ENCODE measurements at places on chromosomes 3 and 15.

- no peak for DNase-seq
Measured at GRCh38 chr3:128648940-128649663, 1.5 kb downstream of the RPN1 start.

GRCh38 chr3:157151151-157151550 is 8.8 kb downstream of the CCNL1 start:
- no peak for DNase-seq

DNA sequence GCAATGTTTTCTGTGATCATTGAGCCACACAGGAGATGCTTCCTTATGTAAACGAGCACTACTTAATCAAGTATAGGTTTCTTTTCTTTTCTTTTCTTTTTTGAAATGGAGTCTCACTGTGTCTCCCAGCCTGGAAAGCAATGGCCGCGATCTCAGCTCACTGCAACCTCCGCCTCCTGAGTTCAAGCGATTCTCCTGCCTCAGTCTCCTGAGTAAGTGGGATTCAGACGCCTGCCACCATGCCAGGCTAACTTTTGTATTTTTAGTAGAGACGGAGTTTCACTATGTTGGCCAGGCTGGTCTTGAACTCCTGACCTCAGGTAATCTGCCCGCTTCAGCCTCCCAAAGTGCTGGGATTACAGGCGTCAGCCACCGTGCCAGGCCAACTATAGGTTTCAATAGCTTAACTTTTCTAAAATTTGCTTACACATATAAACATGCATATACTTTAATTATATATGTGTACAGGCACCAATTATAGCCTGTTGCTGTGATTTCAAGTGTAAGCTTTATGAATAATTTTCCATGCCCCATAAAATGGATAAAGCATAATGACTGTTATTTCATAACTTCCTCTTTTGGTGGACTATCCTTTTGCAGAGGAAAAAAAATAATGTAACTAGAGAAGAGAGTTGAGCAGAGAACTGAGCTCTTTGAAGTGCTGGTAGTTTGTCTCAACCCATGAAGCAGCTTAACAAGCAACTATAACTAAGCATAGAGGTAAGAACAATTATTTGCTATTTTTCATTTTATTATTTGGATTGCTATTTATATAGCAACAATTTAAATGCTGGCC is 24.8 kb upstream of the MBNL1 start:
- DNase-seq = no peak

DNA sequence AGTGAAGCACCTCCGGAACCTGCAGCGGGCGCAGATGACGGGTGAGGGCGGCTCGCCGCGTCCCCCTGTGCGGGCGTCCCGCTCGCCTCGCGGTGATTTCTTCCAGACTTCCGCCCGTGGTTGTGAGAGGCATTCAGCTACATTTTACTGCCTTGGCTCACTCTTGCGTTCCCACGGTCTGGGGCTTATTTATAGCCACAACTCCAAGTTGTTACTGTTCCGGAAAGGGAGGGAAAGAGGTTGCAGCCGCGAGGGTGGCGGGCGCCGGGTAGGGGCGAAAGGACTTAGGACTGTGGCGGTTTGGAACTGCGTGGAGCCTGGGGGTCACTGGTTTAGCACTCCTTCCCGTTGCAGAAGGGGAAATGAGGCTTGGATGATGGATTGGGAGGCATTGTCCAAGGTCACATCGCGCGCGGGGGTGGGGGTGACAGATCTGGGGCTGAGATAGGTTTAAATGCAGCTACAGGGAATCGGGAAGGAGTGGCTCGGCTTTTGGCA is 1.1 kb downstream of the HES1 start:
- no peak for DNase-seq

GRCh38 chr3:193710286-193711165 is 117.5 kb downstream of the OPA1 start:
- DNase-seq = no peak

DNA sequence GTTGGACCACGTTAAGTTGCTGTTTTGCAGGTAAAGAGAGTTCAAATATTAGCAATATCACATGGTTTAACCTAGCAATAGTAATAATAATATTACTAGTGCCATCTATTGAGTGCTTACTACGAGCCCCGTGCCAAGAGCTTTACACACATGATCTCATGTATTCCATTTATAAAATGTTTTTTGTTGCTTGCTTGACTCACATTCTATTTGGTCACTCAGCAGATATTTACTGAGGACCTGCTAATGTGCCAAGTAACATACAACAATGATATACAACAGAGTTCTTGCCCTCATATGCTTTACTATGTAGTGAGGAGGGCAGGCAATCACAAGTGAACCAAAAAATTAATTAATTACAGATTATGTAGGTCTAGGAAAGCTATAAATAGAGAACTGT is 36.7 kb downstream of the CTDSPL start:
- no peak for DNase-seq

DNA sequence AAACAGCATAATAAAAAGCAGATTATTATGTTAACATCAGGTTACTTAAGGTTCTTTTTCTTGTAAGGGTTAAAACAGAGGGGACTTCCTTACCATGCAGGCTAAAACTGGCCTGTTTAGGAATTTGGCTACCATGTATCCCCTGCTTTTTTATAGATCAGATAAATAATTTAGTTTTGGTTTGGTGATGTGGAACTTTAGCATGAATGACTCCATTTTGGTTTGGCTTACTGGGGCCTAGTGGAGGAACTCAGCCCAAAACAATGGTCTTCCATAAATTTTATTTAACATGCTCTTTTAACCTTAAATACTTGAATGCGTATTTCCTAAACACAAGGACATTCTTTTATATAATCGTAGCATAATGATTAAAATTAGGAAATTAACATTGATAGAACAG is 18.9 kb downstream of the GALK2 start:
- DNase-seq = no peak

GRCh38 chr3:195859846-195860411 is 48.2 kb upstream of the MUC4 start:
- no peak for DNase-seq

DNA sequence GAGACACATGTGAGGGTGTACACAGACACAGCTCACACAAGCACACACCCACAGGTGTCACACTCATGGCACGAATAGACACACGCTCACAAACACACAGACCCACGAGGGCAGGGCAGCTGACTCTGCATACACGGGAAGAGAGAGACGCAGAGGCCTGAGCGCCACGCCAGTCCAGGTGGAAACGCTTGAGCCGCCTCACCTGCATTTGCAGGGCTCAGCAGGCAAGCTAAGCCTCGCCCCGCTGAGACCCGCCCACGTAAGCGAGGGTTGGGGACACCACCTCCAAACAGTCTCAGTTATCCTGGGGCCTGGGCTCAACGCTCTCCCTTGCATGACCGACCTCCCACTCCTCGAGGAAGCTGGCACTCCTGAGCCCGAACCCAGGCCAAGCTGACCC is 73.2 kb downstream of the TLE3 start:
- DNase-seq = no peak

GRCh38 chr3:61617651-61618050 is 56.3 kb downstream of the PTPRG start:
- no peak for DNase-seq

DNA sequence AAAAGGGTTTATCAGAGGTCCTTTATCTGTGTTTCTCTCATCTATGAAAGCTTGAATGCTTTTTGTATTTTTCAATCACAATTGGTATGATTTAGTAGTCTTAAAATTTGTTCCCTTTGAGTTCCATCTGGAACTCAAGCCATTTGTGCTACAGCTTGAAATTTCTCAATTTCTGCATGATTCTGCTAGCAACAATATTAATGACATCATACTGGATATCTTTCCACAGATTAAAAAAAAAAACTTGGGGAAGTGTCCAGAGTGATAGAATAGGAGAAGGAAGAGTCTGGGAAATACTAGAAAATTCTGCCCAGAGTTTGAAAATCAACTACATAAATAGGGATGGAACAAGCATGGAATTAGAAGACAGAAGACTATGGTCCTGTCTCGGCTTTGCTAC is 9.3 kb upstream of the FBN1 start:
- no peak for DNase-seq

- DNase-seq = no peak
Measured at GRCh38 chr3:10281951-10282350, 10.8 kb downstream of the GHRL start.

DNA sequence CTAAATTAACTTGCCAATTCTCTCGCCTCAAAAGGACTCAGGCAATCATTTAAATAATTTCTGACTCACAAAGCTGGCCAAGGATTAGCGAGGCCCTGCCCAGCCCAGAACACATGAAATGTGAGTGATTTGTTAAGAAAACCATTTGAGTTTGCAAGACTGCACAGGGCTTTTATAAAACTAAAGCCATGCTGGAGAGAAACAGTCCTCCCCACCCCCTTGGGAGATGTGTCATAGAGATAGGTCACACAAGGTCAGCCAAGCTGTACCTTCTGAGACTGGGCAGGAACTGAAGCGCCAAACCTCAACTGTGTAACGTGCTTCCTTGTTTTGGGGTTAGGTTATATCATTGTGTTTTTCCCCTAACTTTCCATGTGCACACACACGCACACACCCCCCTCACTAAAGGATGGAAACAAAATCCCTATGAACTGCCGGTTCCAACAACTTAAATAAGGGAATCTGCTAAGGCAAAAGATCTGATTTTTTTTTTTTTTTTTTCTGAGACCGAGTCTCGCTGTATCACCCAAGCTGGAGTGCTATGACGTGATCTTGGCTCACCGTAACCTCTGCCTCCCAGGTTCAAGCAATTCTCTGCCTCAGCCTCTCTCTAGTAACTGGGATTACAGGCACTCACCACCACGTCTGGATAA is 8.1 kb downstream of the SPATA12 start:
- DNase-seq = peak; percentile 45

DNA sequence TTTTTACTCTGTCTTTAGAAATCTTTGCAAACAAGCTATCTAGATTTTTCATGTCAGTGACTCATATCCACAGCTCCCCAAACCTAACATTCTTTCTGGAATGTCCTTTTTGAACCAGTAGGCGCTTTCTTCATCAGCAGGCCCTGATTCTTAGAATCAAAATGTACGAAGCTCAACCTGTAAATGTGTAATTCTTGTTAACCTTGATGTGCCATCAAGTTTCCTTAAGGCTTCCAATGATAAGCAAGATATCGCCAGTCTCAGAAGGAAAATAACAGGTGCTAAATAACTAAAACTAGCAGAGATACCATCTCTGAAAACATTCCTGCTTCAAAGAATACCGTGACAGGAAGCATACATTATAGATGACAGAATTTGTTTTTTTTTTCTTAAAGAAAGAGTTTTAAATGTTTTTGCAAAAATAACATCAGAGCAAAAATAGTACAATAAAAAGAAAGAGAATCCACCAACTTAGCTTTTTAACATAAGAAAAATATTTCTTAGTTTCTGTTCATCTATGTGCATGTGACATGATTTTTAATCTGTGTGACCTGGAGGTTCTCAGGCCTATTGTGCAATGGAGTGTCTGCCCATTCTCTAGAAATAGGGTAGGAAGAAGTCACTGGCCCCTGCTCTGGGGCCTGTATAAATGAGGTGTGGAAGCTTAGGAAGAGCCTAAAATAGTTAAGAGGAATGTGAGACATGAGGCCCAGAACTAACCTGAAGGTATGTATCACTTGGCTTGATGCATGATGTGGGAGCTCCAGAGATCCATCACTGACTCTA is 14.7 kb upstream of the SECISBP2L start:
- DNase-seq = no peak

DNA sequence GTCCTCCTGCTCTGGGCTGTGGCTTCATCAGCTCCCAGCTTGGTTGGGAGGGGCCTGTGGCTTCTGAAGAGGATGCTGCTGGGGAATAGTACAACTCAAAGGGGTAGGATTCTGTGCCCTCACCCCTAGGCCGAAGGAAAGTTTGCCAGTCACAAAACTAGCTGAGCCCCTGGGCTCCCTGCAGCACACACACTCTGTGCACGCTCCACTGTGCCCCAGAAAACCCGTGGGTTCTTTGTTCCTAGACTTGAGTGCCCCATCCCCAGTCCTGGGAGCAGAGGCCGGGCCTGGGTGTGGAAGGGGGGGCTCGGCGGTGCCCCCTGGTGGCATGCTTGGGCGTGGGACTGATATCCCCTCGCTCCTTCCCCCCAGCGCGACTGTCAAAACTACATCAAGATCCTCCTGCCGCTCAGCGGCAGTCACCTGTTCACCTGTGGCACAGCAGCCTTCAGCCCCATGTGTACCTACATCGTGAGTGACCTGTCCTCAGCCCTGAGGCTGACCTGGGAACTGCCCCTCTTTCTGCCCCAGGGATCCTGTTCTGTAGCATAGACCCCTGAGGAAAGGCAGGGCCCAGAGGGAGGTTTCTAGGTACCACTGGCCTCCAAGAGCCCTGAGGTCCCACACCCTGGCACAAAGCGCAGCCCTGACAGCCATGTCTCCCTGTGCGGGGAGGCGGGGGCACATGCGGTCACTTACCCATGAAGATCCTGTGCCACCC is 14.2 kb downstream of the CIB1 start:
- DNase-seq = no peak
